Activated gamma-delta T cell treated with anti-CD3 and anti-CD28 coated beads, Interleukin-2, amount 50 U/mL, for 16 hours (primary cell): ENCODE measurements at places on chromosomes 13 and 19.

DNA sequence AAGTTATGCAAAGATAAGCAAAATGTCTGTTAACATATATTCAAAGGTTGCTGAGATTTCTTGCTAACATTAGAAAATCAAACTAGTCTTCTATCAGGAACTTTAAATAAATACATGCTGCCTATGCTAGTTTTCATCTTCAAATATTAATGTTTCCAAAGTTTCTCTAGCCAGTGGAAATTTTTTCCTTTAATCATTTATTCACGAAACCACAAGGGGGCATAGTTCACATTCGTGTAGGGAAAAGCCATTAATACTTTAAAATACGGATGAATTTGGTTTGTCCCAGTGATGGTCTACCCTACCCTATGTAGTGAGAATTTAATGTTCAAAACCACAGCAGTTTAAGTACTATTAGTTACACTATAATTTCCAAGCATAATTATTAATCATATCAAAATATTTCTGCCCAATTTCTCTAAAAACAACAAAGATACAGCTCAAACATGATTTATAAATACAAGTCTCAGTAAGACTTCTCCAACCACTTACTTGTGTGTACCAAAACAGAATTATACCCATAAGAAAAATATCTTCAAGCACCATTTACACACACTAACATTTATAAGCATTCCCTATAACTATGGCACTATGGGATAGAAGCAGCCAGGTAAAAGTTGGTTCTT is 16.2 kb downstream of the NUFIP1 start:
- DNase-seq = no peak

- no peak for DNase-seq
Measured at GRCh38 chr19:29640231-29640630, 25.0 kb upstream of the PLEKHF1 start.

DNA sequence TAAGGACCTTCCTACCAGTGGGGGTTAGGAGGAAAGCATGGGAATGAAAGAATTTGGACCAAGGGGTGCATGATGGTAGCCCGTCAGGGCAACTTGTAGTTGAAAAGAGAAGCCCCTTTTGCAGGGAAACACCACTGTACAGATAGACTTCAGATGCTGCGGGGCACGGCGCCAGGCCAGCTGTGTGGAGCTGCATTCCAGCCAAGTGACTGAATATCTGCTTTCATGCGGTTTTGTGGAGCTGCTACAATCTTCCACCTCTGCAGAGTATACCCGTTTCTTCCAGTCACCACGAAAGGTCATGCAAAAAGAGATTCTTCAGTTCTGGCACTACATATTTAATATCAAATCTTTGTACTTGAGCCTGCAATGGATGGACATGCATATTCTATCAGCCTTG is 104.7 kb downstream of the RGCC start:
- no peak for DNase-seq

- DNase-seq = no peak
Measured at GRCh38 chr13:95123726-95124125, 177.5 kb downstream of the ABCC4 start.

GRCh38 chr19:13128583-13128982 is 10.5 kb downstream of the NACC1 start:
- DNase-seq = no peak

- no peak for DNase-seq
Measured at GRCh38 chr13:49112782-49113525, 107.2 kb upstream of the MLNR start.

DNA sequence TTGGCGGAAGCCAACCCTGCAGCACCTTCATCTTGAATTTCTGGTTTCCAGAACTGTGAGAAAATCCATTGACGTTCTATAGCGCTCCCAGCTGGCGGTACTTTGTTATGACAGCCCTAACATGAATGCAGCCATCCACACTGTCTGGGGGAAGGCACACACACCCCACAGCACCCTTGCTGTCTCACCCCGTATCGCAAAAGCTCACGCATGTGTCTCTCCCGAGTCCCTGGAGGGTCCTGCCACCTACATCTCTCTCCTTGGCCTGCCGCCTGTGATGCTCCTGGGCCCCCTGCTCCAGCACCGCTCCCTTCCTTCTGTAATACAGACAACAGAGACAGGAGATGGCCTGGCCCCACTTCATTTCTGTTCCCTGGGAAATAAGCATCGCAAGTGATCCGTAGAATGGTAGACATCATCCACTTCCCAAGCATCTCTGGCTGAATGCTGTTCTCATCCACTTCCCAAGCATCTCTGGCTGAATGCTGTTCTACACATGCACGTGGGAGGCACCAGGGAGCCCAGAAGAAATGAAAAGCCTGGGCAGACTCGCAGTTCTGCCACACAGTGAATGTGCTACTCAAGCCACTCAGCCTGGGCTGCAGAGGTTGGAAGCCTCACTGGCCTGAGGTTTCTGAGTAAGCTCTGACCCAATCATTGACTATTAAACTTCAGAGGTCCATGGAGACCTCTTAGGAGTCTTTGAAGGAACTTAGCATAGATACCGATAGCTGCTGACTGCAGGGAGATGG is 29.6 kb downstream of the EPN1 start:
- DNase-seq = no peak

GRCh38 chr19:7665076-7665475 is 3.8 kb upstream of the RETN start:
- DNase-seq = no peak

GRCh38 chr13:81745391-81745790 is 1404.5 kb upstream of the SPRY2 start:
- DNase-seq = no peak

- DNase-seq = no peak
Measured at GRCh38 chr19:4373601-4374497, 26.5 kb downstream of the SH3GL1 start.

GRCh38 chr19:6518145-6518911 is 12.5 kb upstream of the TNFSF9 start:
- no peak for DNase-seq

- DNase-seq = no peak
Measured at GRCh38 chr13:103883164-103883563, 816.9 kb upstream of the SLC10A2 start.

DNA sequence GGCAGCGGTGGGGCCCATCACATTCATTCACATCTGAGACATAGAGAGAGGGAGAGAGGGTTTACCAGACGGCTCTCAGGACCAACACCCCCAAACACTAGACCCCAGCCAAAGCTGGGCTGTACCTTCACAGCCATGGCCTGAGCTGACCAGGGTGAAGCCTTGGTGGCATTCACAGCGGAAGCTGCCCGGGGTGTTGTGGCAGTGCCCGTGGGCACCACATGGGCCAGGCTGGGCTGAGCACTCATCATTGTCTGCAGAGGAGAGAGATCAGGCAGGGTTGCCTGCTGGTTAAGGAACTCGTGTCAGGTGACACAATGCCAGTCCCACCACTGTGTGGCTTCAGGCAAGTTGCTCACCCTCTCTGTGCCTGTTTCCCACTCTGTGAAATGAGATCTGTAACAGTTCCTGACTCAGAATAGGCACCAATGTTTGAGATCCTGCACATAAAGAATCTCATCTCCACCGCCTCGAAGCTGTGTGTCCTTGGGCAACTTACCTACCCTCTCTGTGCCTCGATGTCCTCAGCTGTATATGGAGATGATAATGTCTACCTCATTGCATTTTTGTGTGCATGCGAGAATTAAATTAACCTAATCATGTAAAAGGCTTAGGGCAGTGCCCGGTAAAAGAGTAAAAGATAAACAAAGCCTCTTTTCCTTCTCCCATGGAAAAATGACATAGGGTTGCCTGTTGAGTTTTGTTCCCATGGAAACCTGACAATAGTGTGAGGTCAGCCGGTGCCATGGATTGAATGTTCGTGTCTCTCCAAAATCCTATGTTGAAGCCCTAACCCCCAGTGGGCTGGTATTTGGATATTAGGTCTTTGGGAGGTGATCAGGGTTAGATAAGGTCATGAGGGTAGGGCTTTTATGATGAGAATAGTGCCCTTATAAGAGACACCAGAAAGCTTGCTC is 22.9 kb downstream of the CCL25 start:
- no peak for DNase-seq

GRCh38 chr13:25432691-25433090 is 60.9 kb downstream of the ATP8A2 start:
- no peak for DNase-seq

DNA sequence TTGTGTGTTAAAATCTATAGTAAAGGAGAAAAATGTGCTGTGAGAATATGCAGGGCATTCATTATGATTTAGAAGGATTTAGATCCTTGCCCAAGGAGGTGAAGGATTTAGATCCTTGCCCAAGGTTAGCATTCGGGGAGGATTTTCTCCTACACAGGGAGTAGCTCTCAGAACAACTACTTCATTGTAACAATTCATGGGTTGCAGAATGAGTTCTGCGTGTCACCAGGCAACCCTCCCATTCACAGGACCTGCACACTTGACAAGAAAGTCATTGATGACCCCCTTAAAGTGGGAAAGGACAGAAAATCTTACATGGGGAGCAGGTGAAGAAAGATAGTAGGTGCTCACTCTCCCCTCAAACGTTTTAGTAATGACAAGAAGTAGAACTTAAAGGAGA is 167.1 kb upstream of the MAB21L1 start:
- no peak for DNase-seq

- DNase-seq = no peak
Measured at GRCh38 chr13:25171170-25171516, 945 bp downstream of the AMER2 start.

DNA sequence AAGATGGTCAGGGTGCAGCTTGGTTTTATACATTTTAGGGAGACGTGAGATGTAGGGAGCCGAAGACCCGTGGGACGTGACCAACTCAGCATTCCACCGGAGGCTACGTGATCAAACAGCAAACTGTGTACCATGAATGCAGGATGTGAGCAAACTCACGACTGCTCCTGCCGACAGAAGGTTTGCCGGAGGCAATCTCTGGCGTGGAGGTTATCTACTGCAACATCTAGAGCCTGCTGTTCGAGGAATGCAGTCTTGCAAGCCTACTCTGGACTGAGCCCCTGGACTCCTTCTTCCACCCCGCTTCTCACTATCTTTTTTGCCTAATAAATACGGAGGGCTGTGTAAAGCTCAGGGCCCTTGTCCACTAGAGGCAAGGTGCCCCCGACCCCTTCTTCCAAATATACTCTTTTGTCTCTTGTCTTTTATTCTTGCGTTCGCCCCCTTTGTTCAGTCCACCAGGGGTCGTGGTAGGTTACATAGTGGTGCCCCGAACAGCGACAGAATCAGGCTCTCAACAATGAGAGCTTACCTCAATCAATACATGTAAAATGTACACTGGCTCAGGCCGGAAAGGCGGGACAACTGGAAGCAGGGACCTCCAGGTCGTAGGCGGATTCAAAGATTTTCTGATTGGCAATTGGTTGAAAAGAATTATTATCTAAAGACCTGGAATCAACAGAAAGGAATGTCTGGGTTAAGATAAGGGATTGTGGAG is 8.9 kb upstream of the OR1I1 start:
- DNase-seq = no peak

DNA sequence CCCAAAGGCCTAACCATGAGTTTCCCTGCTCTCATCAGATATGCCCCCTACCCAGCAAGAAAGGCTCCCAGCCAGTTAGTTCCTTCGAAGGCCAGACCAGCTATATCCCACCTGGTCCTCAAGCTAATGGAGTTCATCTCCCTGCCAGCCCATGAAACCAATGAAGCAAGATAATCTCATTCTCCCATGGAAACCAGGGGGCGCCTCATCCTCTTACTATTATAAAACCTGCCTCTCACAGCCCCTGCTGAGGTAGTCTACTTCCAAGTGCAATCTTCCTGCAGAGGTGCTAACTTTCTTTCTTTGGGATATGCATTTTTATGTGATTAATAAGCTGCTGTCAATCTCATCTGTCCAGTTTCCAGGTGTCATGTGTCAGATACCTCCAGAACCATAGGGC is 34.0 kb upstream of the ZNF573 start:
- DNase-seq = no peak

DNA sequence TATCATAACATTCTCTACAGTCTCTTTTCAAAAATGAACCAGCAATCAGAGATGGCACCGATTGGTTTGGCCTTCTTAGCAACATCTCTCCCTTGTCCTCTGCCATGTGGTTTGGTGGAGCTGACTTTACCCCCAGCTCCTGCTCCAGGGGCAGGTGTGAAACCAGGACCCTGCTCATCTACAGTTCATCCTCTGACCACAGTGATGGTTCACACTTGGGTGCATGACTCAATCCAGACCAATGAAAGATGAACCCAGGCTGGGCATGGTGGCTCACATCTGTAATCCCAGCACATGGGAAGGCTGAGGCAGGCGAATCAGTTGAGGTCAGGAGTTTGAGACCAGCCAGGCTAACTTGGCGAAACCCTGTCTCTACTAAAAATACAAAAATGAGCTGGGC is 33.6 kb upstream of the FFAR2 start:
- DNase-seq = no peak

DNA sequence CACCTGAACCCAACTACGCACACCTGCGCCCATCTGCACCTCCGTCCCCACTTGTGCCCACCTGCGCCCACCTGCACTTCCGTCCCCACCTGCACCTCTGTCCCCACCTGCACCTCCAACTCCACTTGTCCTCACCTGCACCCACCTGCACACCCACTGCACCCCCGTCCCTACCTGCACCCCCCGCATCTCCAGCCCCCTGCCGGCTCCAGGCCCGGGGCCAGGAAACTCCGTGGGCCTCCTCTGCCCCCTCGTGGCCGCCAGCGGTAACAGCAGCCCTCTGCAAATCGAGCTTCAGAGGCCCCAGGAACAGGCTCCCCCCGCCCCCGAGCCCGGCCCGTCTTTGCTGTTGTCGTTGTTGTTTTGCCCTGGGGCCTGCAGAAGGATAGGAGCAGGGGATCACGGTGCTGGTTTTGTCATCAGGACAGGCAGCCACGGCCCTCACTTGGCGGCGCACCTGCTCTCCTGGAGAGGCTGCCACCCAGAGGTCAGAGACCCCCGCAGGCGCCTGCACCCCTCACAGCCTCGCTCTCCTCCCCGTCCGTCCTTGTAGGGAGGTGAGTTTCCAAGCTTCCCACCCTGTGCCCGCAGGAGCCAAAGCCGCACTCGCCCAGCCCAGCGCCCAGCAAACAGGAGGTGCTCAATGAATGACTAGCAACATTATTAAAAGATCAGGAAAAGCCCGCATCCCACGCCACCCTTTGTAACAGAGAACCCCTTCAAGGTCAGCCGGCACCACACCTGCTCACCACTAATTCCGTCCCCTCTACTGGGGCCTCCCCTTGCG is 65.4 kb downstream of the GNG7 start:
- peak; percentile 60 for DNase-seq
